ENCODE measurements at places on chromosomes 5 and 9.

- DNase-seq: peak; percentile 43
Measured at GRCh38 chr5:90227683-90228082, 181.9 kb downstream of the CETN3 start.

DNA sequence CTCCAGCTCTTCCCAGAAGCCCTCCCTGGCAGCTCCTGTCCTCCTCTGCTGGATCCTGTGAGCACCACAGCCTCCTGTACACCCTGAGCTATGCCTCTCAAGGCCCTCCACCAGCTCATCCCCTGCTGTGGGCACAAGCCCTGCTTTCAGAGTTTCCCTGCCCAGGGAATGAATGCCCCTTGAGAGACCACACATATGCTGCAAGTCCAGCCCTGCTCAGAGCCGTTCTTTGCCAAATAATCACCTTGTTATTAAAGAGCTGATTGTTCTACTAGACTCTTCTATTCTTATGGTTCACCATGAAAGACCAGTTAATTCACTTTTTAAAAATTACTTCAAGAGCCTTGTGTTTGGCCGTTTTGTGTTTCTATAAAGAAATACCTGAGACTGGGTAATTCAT is 121.5 kb downstream of the MVB12B start:
- DNase-seq: no peak

- no peak for DNase-seq
Measured at GRCh38 chr5:59757442-59757841, 136.1 kb downstream of the PDE4D start.

GRCh38 chr5:146051678-146052077 is 53.7 kb downstream of the PLAC8L1 start:
- no peak for DNase-seq

- no peak for DNase-seq
Measured at GRCh38 chr9:90009447-90009846, 404.6 kb downstream of the GADD45G start.

Data from ureter (tissue), 1 donor.